Sigmoid colon (tissue), 7 donors: ENCODE measurements at places on chromosomes 1 and 21. TPM values are rescaled to one million over a fixed set of nuclear protein-coding genes. Genes with fewer than 3 reads are reported as not detected.

The GPR137B gene
- total RNA-seq: 25.5 TPM

The RNU1-3 gene
- under 0.01 TPM for total RNA-seq

The GSTM2 gene
- 139 TPM for total RNA-seq

The CHODL gene
- 8.2 TPM for total RNA-seq

The ZNF593OS gene
- total RNA-seq: not detected

The GSTM5 gene
- 3.8 TPM for total RNA-seq

The CPT2 gene
- total RNA-seq: 14.1 TPM

The ADCY10 gene
- total RNA-seq: not detected

DNA sequence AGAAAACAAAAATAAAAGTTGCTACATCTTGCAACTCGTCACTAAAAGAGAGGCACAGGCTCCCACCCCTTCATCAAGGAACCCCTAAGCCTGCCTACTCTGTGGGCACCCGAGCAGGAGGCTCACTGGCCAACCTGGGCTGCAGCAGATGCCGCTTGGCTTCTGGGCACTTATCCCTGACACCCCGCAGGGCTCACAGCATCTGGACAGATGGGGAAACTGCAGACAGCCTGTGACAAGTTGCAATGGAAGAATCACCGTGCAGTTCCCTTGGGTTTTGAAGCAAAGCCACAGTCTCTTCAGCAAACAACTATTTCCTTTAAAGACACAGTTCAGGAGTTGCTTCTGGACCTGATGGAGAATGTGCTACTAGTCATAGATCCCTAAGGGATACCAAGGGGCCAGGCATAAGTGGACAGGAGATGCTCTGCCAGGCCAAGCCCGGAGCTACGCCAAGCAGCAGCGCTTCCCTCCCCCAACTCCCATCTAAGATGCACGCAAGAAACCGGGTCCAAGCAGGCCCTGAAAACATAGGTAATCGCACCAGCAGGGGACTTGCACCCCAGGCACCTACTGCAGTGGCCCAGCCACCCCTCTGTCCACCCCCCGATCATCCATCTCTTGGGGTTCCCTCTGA lies 170.6 kb downstream of the NPHP4 start:
- no peak for DNase-seq
- no peaks in the 10 kb centered on the region for H3K4me1 ChIP-seq
- H3K27ac ChIP-seq: no peak overlapping the region
- peaks cover 7% of the 10 kb centered on the region for H3K27me3 ChIP-seq
- no peak overlapping the region for H3K4me3 ChIP-seq

DNA sequence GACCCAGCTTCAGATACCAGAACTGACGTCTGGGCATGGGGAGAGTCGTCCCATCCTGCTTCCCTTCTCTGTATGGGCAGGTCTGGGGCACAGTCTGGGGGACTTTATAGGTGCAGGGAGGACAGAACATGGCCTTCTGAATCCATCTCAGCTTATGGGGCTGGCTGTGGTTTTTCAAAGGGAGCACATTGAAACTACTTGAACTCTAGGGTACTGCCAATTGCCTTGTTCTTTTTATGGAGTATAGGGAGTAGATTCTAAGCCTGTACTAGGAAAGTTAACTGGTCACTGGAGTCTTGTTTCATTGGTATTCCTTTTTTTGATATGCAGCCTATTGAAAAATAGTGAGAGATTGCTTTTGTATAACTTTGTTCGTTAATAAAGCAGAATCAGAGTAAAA lies 90.2 kb downstream of the ATP5PO start:
- peak overlapping the region; percentile 38 for H3K27ac ChIP-seq
- no peaks in the 10 kb centered on the region for H3K27me3 ChIP-seq
- H3K4me3 ChIP-seq: no peak overlapping the region

GRCh38 chr1:41639332-41639936 lies 155.0 kb upstream of the EDN2 start:
- H3K36me3 ChIP-seq: no peaks in the 10 kb centered on the region
- H3K4me1 ChIP-seq: no peaks in the 10 kb centered on the region
- DNase-seq: no peak
- no peak overlapping the region for H3K27ac ChIP-seq

- peaks cover 8% of the 10 kb centered on the region for H3K4me1 ChIP-seq
- no peaks in the 10 kb centered on the region for H3K27me3 ChIP-seq
- no peak overlapping the region for H3K4me3 ChIP-seq
- H3K36me3 ChIP-seq: no peaks in the 10 kb centered on the region
- peak; percentile 71 for DNase-seq
Observed at GRCh38 chr1:58618303-58618702, 41.3 kb upstream of the TACSTD2 start.

- no peak overlapping the region for H3K4me3 ChIP-seq
- no peaks in the 10 kb centered on the region for H3K4me1 ChIP-seq
- DNase-seq: no peak
- H3K36me3 ChIP-seq: no peaks in the 10 kb centered on the region
- no peak overlapping the region for H3K27ac ChIP-seq
Observed at GRCh38 chr1:37068897-37069296, 34.6 kb upstream of the GRIK3 start.

DNA sequence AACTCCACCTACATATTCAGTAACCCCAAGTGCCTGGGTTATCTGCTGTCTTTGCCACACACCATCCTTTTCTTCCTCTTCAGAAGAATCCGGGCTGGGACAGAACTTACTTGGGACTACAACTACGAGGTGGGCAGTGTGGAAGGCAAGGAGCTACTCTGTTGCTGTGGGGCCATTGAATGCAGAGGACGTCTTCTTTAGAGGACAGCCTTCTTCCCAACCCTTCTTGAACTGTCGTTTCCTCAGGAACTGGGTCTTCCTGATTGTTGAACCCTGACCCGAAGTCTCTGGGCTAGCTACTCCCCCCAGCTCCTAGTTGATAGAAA lies 10.5 kb downstream of the CERS2 start:
- no peak overlapping the region for H3K4me3 ChIP-seq
- DNase-seq: peak; percentile 10
- peaks cover 99% of the 10 kb centered on the region for H3K36me3 ChIP-seq
- H3K27ac ChIP-seq: no peak overlapping the region

GRCh38 chr1:226498640-226499008 lies 49.9 kb upstream of the STUM start:
- H3K27ac ChIP-seq: no peak overlapping the region
- no peaks in the 10 kb centered on the region for H3K4me1 ChIP-seq
- H3K27me3 ChIP-seq: no peaks in the 10 kb centered on the region
- no peak overlapping the region for H3K4me3 ChIP-seq
- no peak for DNase-seq
- H3K36me3 ChIP-seq: no peaks in the 10 kb centered on the region

- no peaks in the 10 kb centered on the region for H3K36me3 ChIP-seq
- no peaks in the 10 kb centered on the region for H3K27me3 ChIP-seq
- DNase-seq: no peak
- no peaks in the 10 kb centered on the region for H3K4me1 ChIP-seq
Observed at GRCh38 chr1:174957829-174958228, 41.9 kb upstream of the CACYBP start.

- no peaks in the 10 kb centered on the region for H3K27me3 ChIP-seq
- no peak for DNase-seq
- no peak overlapping the region for H3K27ac ChIP-seq
- H3K4me1 ChIP-seq: peaks cover 11% of the 10 kb centered on the region
- no peak overlapping the region for H3K4me3 ChIP-seq
Observed at GRCh38 chr1:19096036-19096833, 113.8 kb downstream of the UBR4 start.

DNA sequence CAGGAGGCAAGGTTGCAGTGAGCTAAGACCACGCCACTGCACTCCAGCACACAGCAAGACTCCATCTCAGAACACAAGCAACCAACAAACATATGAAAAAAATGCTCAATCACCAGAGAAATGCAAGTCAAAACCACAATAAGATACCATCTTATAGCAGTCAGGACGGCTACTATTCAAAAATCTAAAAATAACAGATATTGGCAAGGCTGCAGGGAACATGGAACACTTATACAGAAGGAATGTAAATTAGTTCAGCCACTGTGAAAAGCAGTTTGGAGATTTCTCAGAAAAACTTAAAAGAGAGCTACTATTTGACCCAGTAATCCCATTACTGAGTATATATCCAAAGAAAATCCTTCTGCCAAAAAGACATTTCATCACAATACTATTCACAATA lies 27.6 kb upstream of the POGK start:
- H3K27ac ChIP-seq: no peak overlapping the region
- H3K36me3 ChIP-seq: no peaks in the 10 kb centered on the region
- H3K4me3 ChIP-seq: no peak overlapping the region
- no peaks in the 10 kb centered on the region for H3K27me3 ChIP-seq
- no peak for DNase-seq

- H3K36me3 ChIP-seq: no peaks in the 10 kb centered on the region
- H3K27me3 ChIP-seq: no peaks in the 10 kb centered on the region
- no peak for DNase-seq
- H3K4me3 ChIP-seq: no peak overlapping the region
Observed at GRCh38 chr1:53439337-53440207, 19.6 kb upstream of the DMRTB1 start.

DNA sequence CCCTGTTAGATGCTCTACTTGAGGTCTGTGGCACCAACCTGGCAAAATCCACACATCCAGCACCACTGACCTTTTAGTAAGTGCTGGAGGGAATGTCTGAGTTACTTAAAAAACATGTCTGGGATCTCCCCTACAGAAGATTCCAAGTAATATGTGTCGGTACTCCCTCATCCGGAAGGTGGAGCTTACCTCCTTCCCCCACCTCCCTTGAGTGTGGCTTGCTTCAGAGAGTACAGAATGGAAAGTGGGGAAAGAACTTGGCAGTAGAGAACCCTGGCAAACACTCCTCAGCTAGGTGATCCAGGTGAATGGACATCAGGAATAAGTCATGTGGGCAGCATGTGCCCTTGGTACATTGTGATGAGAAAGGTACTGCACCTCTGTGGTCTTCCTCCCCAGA lies 49.0 kb upstream of the BCAR3 start:
- H3K27me3 ChIP-seq: no peaks in the 10 kb centered on the region
- H3K36me3 ChIP-seq: no peaks in the 10 kb centered on the region
- H3K27ac ChIP-seq: no peak overlapping the region
- no peaks in the 10 kb centered on the region for H3K4me1 ChIP-seq

GRCh38 chr1:143652744-143653428 lies 318.9 kb downstream of the FAM72C start:
- H3K36me3 ChIP-seq: no peaks in the 10 kb centered on the region
- H3K4me1 ChIP-seq: no peaks in the 10 kb centered on the region
- no peak overlapping the region for H3K27ac ChIP-seq

DNA sequence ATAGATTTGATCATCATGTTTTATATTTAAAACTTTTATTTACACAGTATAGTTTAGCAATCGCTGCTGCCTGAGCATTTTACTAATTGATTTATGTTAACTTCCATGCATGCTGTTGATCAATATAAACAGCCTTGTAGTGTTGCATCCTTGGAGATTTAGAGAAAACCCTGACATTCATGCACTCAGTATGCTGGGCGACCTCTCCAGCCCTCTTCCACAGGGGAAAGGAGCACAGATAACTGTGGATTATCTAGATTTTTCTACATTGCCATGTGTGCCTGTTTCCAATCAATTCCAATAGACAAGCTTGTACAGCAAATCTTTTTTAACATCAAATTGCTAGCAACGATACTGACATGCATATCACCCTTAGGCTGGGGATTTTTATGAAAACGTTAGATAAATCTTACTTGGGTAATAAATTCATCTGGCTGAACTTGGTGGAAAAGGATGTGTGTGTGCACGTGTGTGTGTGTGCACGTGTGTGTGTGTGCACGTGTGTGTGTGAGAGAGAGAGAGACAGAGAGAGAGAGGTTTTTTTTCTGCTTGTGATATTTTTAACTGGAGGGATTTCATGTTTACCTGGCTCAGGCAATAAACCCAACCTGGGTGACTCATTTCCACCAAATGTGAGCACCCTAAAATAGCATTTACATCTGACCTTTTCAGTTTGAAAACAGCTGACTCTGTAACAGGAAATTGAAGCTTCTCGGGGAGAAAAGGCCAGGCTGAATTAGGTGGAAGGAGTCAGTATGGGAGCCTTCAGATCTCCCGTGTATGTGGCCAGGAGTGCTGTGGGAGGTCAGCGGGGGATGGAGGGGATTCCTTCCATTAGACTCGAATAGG lies 339.8 kb downstream of the PRDM2 start:
- DNase-seq: no peak
- H3K4me3 ChIP-seq: no peak overlapping the region
- H3K4me1 ChIP-seq: no peaks in the 10 kb centered on the region
- H3K27ac ChIP-seq: no peak overlapping the region

GRCh38 chr1:243459059-243459458 lies 203.2 kb downstream of the SDCCAG8 start:
- H3K36me3 ChIP-seq: peaks cover 5% of the 10 kb centered on the region
- DNase-seq: no peak
- H3K4me3 ChIP-seq: no peak overlapping the region
- no peaks in the 10 kb centered on the region for H3K27me3 ChIP-seq
- H3K4me1 ChIP-seq: no peaks in the 10 kb centered on the region

GRCh38 chr21:42373196-42373907 lies 7.0 kb upstream of the TFF1 start:
- H3K4me3 ChIP-seq: no peak overlapping the region
- no peak overlapping the region for H3K27ac ChIP-seq
- peaks cover 32% of the 10 kb centered on the region for H3K27me3 ChIP-seq
- H3K4me1 ChIP-seq: no peaks in the 10 kb centered on the region

DNA sequence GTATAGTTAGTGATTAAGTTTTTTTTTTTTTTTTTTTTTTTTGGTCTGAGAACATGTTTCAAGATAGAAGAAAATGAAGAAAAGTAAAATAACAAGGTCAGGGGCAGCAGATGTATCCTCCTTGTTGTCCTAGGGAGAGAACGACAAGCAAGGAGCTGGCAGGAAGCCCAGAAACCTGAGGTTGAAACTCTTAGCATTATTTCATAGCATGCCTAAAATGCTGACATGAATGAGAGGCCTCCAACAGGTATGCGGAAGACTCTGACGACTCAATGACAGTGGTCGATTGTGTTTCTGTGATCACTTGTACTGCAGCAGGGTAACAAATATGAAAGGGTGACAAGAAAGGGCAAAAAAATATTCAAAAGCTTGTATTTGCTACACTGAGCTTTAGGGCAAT lies 415.9 kb downstream of the PLA2G4A start:
- no peaks in the 10 kb centered on the region for H3K27me3 ChIP-seq
- DNase-seq: no peak
- H3K4me3 ChIP-seq: no peak overlapping the region
- no peak overlapping the region for H3K27ac ChIP-seq
- H3K4me1 ChIP-seq: no peaks in the 10 kb centered on the region
- no peaks in the 10 kb centered on the region for H3K36me3 ChIP-seq

DNA sequence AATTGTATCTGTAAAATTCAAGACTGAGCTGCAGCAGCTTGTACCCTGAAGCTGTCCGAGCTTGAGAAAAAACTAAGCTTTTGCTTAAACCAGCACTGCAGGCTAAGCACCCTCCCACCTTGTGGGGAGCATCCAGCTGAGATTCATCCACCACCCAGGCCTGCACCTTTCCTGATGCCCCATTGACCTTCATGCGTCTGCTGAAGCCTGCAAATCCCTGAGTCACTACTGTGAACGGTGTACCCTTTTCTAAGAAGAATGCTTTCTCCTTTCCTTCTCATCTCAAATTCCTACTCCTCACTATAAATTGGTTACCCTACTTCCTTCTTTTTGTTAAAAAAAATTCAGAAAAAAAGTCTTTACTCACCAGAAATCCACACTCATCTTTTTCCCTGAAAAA lies 90.9 kb upstream of the RGS18 start:
- H3K4me1 ChIP-seq: no peaks in the 10 kb centered on the region
- no peaks in the 10 kb centered on the region for H3K36me3 ChIP-seq
